ENCODE measurements at places on chromosomes 3 and 15. TPM values are rescaled to one million over a fixed set of nuclear protein-coding genes. Genes with fewer than 3 reads are reported as not detected.
A peak's percentile ranks its signal among the peaks of the same experiment; 100 is the strongest.

Gene LRRC2
- total RNA-seq: 0.36 TPM

Gene RBPMS2
- 10.6 TPM for total RNA-seq

Gene ALS2CL
- total RNA-seq: 8.5 TPM

Gene KLHL6
- 0.11 TPM for total RNA-seq

Gene NANOGP8
- not detected for total RNA-seq

Gene PTPRG
- 37.8 TPM for total RNA-seq

Gene WDR49
- total RNA-seq: 0.43 TPM

Gene C3orf85
- total RNA-seq: not detected

DNA sequence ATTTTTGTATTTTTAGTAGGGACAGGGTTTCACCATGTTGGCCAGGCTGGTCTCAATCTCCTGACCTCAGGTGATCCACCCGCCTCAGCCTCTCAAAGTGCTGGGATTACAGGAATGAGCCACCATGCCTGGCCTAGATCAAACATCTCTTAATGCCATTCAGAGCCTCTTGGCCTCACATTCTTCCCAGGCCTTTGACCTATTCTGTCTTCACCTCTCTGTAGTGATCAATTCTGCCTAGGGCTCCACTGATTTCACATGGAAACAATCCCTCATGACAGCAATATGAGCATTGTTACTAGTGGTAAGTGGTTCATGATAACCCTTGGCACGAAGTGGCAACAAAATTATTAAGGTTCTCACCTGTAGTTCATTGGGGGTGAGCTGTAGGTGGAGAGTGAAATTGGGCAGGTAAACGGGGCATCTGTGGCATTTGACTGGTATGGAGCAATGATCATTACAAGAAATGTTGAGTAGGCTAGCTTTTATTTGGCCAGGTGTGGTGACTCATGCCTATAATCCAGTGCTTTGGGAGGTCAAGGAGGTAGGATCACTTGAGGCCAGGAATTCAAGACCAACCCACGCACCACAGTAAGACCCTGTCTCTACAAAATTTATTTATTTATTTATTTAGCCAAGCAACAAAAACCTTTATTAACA is 4.8 kb upstream of the ARPIN start:
- no peak for DNase-seq

GRCh38 chr3:99439892-99440291 is 198.5 kb upstream of the COL8A1 start:
- DNase-seq: peak; percentile 14

GRCh38 chr3:38472342-38472741 is 18.7 kb downstream of the ACVR2B start:
- DNase-seq: no peak

DNA sequence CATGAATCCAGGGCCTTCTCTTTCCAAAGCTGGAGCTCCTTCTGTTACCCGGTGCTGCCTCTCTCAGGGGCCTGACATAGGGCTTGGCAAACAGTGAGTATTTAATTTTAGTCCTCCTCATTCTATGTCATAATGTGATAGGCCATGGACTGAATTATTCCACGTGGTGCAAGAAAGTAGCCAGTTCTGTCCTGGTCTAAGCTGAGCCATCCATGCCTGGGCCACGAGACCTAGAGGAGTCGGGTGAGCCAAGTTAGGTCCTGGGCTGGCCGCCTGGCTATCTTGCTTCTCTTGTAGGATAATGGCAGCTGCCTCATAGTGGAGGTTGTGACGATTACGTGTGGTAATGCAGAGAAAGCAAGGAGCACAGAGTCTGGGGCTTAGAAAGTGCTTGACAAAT is 170.6 kb downstream of the FAM43A start:
- DNase-seq: no peak

DNA sequence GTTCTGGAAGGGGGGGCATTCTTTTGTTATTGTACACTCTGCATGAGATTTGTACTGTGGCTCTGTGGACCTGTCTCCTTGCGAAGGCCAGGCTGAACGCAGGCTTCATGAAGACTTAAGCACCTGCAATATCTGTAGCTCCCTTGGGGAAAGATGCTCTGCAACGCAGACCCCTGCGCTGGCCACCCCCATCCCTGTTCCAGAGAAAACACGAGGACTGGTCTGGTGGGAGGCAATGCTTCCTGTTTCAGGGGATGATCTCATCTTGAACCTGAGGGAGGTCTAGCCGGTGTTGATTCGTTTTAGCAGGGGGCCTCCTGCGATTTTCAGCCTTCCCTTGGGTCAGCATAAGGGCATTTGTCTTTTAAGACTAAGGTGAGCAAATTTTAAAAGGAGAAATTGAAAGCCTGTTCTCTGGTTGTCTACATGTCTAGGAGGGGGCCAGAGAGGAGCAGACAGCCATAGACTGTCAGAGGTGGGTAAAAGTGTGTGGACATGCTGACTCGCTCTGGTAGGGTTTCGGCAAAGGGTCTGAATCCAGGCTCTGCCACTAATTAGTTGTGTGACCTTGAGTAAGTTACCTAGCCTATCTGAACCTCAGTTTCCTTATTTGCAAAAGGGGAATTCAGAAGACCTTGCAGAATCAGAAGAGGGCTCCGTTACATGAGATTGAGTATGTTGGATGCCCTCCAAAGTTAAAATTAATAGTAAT is 80.9 kb upstream of the RASGRF1 start:
- no peak for DNase-seq

GRCh38 chr3:51669241-51670052 is 1.6 kb upstream of the TEX264 start:
- DNase-seq: peak; percentile 55

DNA sequence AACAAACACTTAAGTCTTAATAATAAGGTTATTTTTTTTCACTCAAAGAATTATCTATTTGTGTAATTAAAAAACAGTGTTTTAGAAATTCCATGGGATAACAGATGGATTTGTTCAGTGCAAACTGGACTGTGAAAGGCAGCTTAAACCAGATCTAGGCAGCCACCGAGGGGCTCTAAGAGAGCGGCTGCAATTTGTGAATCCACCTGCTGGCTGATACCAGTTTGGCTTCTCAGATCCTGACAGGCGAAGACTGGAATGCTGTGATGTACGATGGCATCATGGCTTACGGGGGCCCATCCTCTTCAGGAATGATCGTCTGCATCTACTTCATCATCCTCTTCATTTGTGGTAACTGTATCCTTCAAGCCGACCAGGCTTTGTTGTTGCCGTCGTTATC is 119.6 kb downstream of the CHDH start:
- DNase-seq: no peak

DNA sequence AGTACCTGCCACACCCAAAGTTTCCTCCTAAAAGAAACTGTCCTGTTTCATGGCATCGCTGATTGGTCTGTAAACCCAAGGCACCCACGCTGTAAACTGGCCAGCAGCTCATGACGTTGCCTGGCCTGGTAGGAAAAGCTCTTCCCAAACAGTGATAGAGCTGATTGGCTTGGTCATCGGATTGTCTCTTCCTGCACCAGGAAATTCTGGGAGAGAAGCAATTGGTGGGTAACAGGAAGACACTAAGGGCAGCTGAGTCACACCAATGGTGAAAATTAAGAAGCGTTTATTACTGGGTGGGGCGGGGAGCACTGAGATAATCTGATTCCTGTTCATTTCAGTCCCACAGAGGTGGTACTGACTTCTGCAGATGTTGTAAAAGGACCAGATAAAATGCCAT is 31.0 kb downstream of the KLHL6 start:
- DNase-seq: no peak

GRCh38 chr3:142916605-142917004 is 27.7 kb upstream of the PCOLCE2 start:
- DNase-seq: no peak

DNA sequence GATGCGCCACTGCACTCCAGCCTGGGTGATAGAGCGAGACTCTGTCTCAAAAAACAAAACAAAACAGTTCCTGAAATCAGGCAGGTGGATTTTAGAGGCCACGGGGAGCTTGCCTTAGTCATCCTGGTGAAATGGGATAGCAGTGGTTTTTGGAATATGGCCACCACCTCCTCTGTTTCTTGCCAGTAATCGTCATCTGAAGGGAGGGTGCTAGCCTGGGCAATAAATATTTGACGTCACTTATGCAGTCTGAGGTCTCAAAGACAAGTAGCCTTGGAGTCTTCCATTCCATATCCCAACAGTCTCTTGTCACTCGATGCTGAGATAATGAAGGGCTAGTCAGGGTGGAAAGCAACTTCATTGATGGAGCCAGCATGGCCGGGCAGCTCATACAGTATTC is 55.2 kb downstream of the KCNAB1 start:
- DNase-seq: peak; percentile 88

DNA sequence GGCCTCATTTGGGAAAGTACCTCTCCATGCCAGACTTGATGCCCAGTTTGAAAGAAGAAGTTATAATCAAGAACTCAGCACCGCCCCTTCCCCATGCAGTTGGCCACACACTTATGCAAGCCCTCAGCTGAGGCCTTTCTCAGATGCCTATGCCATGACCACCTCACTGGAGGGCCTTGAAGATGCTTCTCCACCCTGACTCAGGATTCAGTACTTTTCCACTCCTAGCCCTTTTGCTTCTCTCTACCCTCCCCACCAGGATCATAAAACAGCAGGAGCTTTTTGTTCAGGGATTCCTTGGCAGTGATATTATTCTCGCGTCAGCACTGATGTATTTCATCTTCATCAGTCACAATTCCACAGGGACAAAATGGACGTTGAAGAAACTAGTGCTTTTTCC is 313.5 kb downstream of the PYDC2 start:
- peak; percentile 87 for DNase-seq

- no peak for DNase-seq
These were observed 198.2 kb upstream of the LMCD1 start for GRCh38 chr3:8303466-8303865.

- DNase-seq: no peak
These were observed 21.3 kb downstream of the RAB6B start for GRCh38 chr3:133874344-133874743.

DNA sequence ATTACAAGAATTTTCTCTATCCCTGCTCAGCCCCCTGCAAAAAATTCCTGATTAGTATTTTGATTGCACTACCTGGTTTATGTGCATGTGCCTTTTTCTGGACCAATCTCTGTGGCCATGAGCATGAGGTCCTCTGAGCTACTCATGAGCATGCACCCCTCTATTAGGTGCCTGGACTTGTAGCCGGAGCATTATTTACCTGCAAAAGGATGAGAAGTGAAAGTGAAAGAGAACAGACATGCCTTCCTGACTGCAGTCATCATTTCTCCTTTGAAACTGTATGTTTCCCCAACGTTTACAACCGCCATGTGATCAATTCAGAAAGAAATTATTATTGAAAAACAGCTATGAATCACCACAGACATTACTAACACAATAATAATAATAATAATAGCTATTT is 1008.8 kb downstream of the ROBO2 start:
- DNase-seq: no peak

DNA sequence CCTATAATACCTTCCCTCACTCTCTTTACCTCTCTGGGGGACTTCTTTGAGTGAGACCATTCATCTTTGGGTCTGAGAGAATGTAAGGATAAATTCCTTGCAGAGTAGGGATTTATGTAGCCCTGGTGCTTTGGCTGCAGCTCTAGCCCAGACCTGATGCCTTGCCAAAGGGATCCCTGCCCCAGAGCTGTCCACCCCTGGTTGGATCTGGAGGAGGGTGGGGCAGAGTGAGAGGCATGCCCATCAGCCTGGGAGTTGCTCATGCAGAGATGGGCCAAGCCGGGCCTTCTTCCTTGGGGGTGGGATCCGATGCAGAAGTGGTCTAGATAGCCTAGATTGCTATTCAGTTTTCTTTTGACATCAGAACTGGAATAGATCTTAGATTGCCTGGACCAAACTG is 31.5 kb downstream of the RTP1 start:
- no peak for DNase-seq

DNA sequence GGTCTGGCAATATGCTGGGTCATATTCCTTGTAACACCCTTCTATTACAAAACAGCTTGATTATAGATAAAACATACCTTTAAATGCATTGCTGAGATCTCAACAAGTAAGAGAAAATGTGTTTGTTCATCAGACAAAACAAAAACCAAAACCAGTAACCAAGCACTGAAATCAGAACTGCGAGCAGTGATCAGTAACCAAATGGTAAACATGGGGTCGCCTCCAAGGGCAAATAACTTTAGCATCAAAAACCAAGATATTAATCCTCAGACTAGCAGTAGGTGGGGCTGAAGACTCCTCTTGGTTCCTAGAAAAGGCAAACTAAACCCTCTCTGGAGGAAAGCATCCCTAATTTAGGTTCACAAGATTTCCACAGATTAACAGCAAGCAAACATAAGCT is 6.6 kb upstream of the HESX1 start:
- DNase-seq: no peak

GRCh38 chr15:44163370-44163769 is 31.7 kb downstream of the FRMD5 start:
- peak; percentile 53 for DNase-seq

DNA sequence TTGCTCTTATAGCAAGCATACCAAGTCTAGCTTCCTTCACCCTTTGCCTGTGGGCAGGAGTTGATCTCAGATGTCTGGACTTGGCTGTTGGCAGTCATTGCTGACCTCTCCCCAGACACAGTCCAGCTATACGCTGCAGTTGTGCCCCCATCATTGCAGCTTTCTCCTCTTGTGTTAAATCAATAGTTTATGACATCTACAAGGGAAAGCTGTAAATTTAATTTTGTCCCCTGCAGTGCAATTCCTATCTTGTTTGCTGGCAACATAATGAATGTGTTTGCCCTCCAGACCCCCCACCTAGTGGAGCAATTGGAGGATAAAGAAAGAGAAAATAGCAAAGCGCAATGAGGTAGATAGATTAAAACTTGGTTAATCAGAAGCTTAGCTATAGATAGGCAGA is 280.2 kb downstream of the LSAMP start:
- DNase-seq: no peak

GRCh38 chr15:79009379-79009778 is 64.5 kb upstream of the CTSH start:
- DNase-seq: no peak

DNA sequence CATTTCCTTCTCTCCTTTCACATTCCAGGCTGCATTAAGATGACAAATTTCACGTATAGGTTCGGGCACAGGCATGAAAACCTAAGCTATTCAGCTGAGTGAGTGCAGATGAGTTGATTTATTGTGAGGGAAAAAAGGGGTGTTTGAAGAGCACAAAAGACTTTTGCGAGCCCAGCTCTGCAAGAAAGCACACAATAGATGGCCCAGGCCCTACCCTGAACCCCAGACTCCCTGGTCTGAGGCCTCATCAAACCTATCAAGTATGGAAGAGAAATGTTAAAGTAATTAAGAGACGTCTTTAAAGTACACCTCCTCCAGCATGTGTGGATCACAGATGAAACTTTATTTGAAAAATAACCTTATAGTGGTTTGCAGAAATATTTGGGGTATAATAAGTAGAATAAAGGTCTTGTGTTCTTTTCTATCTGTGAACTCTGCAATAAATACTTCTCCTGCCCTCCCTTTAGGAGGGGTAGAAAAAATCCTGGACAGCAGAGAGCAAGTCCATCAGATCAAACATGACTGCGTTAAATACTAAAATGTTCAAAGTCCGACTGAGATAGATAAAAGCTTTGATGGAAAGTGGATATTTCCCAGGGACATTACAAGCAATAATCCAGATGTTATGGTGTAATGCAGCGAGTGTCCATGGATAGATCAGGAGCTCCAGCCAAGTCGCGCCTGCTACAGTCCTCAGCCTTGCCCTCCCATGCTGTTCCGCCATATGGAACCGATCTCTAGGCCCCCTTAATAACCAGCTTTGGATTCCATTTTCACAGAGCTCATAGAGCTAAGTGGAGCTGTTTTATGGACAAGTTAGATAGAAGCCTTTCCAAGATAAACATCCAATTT is 121.5 kb downstream of the MCTP2 start:
- DNase-seq: no peak

GRCh38 chr3:46861605-46862368 is 1.5 kb downstream of the MYL3 start:
- DNase-seq: no peak

GRCh38 chr3:385151-385550 is 188.6 kb downstream of the CHL1 start:
- no peak for DNase-seq
